ENCODE measurements at places on chromosomes 2 and 18.

DNA sequence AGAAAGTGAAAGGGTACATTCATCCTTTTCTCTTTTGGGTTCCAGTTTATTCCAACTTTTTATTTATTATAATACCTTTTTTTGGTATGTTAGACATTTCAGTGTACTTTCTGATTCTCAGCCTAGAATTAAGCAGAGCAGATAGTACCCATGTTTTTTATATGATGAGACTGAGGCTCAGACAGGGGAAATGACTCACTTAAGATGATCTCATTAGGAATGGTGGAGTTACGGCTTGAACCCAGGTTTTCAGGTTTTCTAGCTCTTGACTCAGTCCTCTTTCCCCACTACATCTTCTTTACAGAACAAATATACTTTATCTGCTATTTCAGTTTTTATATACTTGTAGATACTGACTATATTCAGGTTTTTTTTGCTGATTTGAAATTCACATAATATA lies 51.7 kb upstream of the OTX1 start:
- no peak for DNase-seq

GRCh38 chr2:70779491-70779890 lies 11.0 kb downstream of the FIGLA start:
- DNase-seq, result no peak

GRCh38 chr2:148907085-148907785 lies 32.2 kb downstream of the KIF5C start:
- DNase-seq, result no peak

DNA sequence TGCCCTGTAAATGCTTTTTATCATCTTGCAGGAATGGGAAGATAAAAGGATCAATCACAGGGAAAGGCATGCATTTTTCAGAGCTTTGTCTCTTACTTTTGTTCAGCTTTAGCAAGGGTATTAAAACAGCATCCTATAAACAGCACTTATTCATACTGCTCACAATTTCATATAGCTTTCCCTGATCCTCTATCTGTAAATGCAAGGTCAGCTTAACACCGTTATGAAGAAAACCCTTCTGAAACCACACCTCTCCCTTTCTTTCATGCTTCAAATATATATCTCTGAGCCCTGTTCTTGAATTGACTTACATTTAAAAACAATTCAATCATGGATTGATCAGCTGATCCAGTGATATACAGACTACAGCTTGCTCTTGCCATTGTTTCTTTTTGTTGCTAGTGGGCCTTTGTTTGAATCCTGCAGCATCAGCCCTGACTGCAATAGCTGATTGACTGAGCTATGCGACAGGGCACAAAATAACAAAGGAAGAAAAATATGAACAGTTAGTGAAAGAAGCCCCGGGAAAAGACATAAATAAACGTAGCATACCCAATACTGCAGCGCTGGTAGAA lies 795.5 kb upstream of the CDH2 start:
- no peak for DNase-seq

- DNase-seq, result no peak
Observed at GRCh38 chr2:128602038-128602698, 283.5 kb upstream of the HS6ST1 start.

DNA sequence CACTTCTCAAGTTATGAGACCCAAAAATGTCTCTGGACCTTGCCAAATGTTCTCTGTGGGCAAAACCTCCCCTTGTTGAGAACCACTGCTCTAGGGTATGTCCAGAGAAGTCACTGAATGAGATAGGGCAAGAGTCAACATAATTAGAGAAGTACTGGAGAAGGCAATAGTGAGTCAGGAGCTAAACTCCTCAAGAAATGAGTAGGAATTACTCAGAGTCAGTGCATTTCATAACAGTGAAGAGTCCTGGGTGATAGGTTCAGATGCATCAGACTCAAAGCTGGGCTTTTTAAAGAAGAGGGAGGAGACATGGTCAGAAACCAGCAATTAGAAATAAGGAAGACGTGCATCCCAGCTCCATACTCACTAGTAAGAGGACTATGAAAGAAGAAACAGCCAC lies 38.6 kb upstream of the IHH start:
- DNase-seq, result no peak

DNA sequence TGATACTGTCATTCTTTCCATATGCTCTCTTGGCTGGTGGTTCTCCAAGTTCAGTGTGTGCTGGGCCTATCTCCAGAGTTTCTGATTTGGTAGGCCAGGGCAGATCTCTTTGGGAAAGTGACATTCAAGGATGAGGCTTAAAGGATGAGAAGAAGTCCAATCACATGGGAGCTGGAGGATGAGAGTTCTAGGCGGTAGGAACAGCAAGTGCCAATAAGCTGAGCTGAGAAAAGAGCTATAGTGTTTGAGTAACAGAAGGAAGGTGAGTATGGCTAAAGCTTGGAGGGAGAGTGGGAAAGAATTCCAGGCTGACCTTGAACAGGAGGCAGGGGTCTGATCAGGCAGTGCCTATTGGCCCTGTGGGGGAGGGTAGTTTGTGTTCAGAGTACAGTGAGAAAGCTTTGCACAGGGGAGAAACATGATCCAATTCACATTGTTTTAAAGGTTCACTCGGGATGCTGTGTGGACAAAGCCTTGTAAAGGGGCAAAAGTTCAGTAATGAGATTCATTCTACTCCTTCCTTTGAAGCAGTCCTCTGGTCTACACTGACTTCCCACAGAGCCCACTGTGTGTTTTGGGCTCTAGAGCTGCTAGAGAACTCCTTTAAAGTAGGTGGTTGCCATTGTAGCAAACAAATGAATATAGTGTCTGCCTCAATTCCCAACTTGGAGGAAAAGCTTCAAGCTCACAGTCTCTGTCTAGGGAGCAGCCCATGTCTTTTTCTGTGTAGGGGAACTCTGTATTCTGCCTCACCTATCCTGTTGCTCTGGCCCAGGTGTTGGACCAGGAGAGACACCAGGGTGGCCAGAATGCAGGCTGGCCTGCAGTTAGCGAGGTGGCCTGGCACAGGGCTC lies 81.8 kb downstream of the FASTKD2 start:
- no peak for DNase-seq

Data from central memory CD4-positive, alpha-beta T cell (primary cell).